Right ventricle myocardium inferior (tissue), 1 donor: ENCODE measurements at places on chromosomes 7 and 10. TPM values are rescaled to one million over a fixed set of nuclear protein-coding genes. Genes with fewer than 3 reads are reported as not detected.

GRCh38 chr10:59839576-59839975 lies 66.8 kb downstream of the CCDC6 start:
- no peak for DNase-seq

DNA sequence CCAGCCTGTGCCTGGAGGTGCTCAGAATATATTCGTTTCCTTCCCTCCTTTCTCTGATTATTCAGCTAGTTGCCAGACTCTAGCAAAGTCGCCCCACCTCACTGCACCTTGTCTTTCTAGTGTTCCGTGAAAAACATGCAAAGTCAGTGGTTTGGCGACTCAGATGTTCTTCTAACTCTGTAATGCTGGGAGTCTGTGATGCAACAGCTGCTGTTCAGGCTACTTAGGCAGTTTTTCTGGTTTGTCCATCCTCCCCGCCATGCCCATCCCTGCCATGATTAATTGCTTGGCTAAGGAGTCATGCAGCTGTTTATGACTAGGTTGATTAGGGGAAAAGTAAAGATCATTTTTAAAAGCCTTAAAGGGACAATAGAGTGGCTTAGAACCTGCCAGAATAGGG lies 99.4 kb downstream of the MTPN start:
- no peak for DNase-seq

- DNase-seq, result no peak
Observed at GRCh38 chr7:75039709-75040108, 33.9 kb downstream of the RCC1L start.

RNF148 gene
- total RNA-seq, result 0.32 TPM

DNA sequence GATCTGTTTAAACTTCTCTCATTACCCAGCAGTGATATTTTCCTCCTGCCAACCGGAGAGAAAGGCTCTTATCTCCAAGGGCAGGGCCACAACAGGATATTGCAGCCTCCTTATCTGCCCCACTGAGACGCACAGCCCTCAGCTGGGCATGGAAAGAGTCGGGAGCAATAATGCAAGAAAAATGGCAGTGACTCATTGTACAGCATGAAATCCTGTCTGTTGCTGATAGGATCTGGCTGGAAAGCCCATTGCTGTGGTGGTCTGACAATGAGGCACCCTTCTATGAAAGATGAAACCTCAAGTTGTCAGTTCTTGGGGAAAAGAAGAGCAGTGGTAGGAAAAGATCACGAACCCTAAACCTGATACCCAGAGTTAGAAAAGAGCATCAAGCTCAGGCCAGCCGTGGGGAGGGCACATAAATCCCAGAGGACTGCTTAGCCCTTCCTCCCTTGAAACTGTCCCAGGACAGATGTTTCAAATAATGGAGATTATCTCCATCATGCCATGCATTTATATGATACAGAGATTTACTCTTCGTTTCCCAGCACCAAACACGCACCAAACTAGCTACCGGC lies 47.0 kb upstream of the FIGNL1 start:
- DNase-seq, result no peak
